ENCODE measurements at places on chromosomes 4 and X. TPM values are rescaled to one million over a fixed set of nuclear protein-coding genes. Genes with fewer than 3 reads are reported as not detected.

RHOH gene
- total RNA-seq = 0.10 TPM

TCEAL6 gene
- 0.43 TPM for total RNA-seq

KLHL4 gene
- total RNA-seq = 2.1 TPM

CSAG2 gene
- not detected for total RNA-seq

ELF2 gene
- 198 TPM for total RNA-seq

ANXA3 gene
- 0.38 TPM for total RNA-seq

ZCCHC18 gene
- total RNA-seq = 11.8 TPM

ZNF630 gene
- 0.16 TPM for total RNA-seq

LSM6 gene
- total RNA-seq = 36.0 TPM

CCDC160 gene
- total RNA-seq = 4.1 TPM

DNAAF6 gene
- total RNA-seq = not detected

BGN gene
- 2.4 TPM for total RNA-seq

DSPP gene
- not detected for total RNA-seq

RAI2 gene
- 3.8 TPM for total RNA-seq

HTR2C gene
- total RNA-seq = 0.09 TPM

ETNPPL gene
- 0.30 TPM for total RNA-seq

RGS12 gene
- total RNA-seq = 27.9 TPM

ARX gene
- total RNA-seq = 0.10 TPM

DUSP9 gene
- 0.15 TPM for total RNA-seq

IL3RA gene
- 0.22 TPM for total RNA-seq

CCKAR gene
- 0.16 TPM for total RNA-seq

COX7B2 gene
- not detected for total RNA-seq

UGT2B10 gene
- not detected for total RNA-seq

FMR1NB gene
- not detected for total RNA-seq

KLHL13 gene
- 37.0 TPM for total RNA-seq

SCML1 gene
- 14.4 TPM for total RNA-seq

ATP1B4 gene
- total RNA-seq = 0.27 TPM

AIFM1 gene
- total RNA-seq = 52.5 TPM

ENAM gene
- total RNA-seq = not detected

ADGRL3 gene
- 90.0 TPM for total RNA-seq

TECRL gene
- total RNA-seq = 0.19 TPM

RBMXL3 gene
- total RNA-seq = 10.1 TPM

HDX gene
- 10.6 TPM for total RNA-seq

CXCL1 gene
- 50.5 TPM for total RNA-seq

POLN gene
- 2.6 TPM for total RNA-seq

SPINK2 gene
- total RNA-seq = 0.81 TPM

MAGIX gene
- total RNA-seq = 2.3 TPM

KDR gene
- 0.43 TPM for total RNA-seq

ADAM29 gene
- not detected for total RNA-seq

HTT-AS gene
- not detected for total RNA-seq

ABLIM2 gene
- 7.0 TPM for total RNA-seq

PHOX2B gene
- total RNA-seq = 0.16 TPM

SSX3 gene
- total RNA-seq = not detected

RHOXF2 gene
- 0.71 TPM for total RNA-seq

CT45A5 gene
- not detected for total RNA-seq

AADAT gene
- total RNA-seq = 11.5 TPM

MMRN1 gene
- total RNA-seq = 1.5 TPM

CFI gene
- 7.5 TPM for total RNA-seq

RTL9 gene
- total RNA-seq = 0.38 TPM

PNMA6F gene
- 0.92 TPM for total RNA-seq

ZFP92 gene
- 0.07 TPM for total RNA-seq

TSC22D3 gene
- 29.6 TPM for total RNA-seq

LANCL3 gene
- total RNA-seq = 1.9 TPM
